ENCODE measurements at places on chromosomes 4 and X.
A peak's percentile ranks its signal among the peaks of the same experiment; 100 is the strongest.

DNA sequence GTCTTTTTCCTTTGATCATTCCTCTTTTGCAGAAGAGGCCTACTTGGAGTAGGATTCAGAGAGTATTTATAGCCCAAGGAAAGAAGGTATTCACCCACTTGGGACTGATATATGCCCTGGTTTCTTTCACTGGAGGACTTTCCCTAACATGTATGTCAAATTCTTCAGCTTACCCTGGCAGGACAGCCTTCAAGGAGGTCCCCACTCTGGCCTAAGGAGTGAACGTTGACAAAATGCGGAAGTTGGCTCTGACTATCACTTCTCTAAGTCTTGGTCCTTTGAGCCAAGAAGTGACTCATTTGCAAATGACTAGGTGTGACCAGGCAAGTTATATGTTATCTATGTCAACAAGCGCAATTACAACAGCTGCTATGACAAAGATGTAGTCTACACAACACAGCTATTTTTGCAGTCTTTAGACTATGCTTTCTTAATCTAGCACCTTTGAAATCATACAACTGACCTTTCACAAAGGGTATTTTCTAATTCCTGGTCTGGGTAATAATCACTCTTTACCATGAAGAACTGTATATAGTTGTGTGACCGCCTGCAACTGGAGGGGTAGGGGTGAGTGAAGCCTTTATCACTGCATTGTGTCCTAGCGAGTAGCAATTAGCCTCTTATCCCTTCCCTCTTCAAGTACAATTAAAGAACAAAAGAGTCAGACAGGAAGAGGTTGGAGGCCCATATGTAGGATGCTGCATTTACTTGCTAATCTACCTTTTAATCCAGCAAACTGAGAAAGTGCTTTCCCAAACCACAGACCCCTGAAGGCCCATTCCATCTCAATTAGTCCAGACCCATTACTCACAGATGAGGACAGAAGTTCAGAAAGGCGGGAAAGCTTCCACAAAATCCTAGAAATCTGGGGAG lies 50.1 kb downstream of the RASGEF1B start:
- DNase-seq = no peak

DNA sequence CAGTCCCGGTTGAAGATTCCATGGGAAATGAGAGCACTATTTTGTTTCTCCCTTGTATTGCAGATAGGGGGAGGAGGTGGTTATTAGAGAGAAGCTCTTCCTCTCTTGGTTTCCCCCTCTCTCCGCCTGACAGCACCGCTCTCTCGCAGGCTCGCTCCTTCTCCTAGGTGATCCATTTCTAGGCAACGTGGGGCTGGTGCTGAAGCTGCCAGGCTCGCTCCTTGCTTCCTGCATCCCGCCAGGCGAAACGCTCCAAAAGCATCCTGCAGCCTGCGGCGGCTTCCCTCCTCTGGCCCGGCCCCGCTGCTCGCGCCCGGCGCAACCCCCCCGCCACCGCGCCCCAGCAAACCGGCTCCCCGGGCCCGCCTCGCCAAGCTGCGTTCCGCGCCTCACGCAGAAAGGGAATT lies at the start of gene GRID2:
Gene GRID2 (plus strand): TSS at position 346 of the 407 bp plus-strand sequence.
- DNase-seq = no peak

DNA sequence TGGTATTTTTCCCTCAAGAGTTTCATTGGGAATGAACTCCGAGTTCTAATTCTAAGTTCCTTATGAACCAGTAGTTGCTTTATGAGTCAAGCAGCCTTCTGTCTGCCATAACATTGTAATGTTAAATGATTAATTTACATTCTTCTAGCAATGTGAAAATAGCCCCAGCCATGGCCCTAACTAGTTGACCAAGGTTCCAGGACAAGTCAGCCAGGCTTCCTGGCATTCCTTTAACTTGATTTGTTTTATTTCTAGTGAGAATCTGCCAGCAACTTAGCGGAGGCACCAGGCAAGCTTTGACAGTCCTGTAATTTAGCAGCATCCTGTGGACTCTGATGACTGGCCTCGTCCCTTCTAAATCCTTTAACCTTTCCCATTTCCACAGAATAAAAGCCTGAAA lies 69.0 kb downstream of the GLRA2 start:
- peak; percentile 1 for DNase-seq

DNA sequence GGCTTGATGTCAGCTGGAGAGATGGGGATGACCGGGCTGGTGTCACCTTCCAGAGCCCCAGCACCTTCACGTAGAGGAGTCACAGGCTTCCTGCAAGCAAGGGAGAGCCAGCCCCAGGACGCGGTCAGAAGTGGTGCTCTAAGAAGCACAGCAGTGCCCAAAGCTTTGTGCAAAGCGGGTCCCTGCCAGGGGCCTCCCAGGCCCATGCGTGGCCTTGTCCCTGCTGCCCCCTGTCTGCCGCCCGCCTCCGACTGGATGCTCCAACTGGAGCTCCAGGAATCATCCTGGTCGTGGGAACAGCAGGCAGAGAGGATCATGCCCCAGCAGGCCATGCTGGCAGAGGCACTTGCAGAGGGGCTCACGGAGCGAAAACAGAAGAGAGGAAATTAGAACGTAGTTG lies 40.1 kb upstream of the LRPAP1 start:
- DNase-seq = no peak

DNA sequence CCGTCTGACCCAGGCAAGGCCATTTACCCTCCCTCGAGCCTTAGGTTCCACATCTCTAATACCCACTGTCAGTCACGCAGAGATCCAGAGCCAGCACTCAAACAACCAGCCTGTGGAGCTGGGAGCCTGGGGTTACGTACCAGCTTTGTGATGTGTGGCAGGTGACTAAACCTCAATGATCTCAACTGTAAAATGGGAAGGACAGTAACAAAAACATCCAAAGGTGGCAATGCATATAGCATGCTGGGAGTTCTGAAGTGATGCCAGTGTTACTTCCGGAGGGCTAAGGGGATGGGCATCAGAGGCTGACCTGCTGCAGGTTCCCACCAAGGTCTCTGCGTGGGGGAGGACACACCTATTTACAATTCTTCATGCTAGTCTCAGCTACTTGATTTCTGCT lies 6.0 kb downstream of the GRPEL1 start:
- DNase-seq = no peak

GRCh38 chr4:147950261-147950660 lies 218.4 kb downstream of the ARHGAP10 start:
- DNase-seq = no peak

DNA sequence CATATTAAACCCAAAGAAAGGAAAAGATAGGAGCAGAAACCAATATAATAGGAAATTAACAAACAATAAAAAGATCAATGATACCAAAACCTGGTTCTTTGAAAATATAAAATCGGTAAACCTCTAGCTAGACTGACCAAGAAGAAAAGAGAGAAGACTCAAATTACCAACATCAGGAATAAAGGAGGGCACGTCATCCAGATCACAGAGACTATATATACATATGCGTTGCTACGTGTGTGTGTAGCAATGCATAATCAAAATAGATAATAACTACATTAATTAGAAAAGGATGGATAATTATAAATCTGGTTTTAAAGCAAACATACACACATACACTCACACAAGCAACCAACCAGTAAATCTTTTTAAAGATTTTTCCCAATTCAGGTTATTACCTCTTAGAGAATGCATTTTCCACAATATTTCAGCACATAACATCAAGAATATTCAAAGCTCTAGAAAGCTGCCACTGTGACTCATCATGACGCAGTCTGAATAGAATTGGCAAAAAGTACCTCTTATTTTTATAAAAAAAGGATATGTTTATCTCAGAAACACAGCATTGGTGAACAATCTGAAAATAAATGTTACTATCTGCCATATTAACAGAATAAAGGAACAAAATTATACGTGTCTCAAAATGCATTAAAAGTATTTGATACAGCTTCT lies 41.4 kb upstream of the USP9X start:
- no peak for DNase-seq

DNA sequence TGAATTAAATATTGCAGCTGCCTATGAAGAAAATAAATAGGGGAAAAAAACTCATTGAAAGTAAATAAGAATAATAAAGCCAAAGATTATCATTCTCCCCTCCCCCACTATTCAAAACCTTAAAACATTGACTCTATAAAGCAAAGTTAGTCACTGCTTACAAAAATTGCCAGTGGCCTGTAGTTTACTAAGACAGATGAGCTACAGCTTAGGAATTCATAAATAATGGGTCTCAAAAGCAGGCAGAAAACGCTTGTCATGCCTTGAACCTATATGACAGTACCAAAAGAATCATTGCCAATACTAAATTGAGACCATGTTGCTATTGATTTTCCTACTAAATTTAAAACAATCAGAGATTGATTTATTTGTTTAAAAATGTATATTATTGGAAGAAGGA lies 78.9 kb downstream of the SLC10A7 start:
- DNase-seq = no peak

- no peak for DNase-seq
These were observed 27.4 kb downstream of the LEF1 start for GRCh38 chr4:108141213-108141950.

- DNase-seq = no peak
These were observed 4.9 kb upstream of the CTBP1 start for GRCh38 chr4:1253831-1254230.

- DNase-seq = no peak
These were observed 176.9 kb downstream of the SLIT2 start for GRCh38 chr4:20428436-20429160.

GRCh38 chrX:111131572-111131971 lies 35.6 kb downstream of the PAK3 start:
- DNase-seq = no peak

GRCh38 chr4:178917756-178918155 lies 1475.5 kb upstream of the AGA start:
- DNase-seq = peak; percentile 25

GRCh38 chrX:154728431-154729190 lies 22.3 kb downstream of the GAB3 start:
- DNase-seq = no peak

GRCh38 chr4:173264684-173265185 lies 69.4 kb downstream of the HMGB2 start:
- no peak for DNase-seq

GRCh38 chr4:83074086-83074704 lies 39.2 kb downstream of the COPS4 start:
- peak; percentile 60 for DNase-seq

- DNase-seq = no peak
These were observed 13.4 kb upstream of the CHRNA9 start for GRCh38 chr4:40321574-40322275.

DNA sequence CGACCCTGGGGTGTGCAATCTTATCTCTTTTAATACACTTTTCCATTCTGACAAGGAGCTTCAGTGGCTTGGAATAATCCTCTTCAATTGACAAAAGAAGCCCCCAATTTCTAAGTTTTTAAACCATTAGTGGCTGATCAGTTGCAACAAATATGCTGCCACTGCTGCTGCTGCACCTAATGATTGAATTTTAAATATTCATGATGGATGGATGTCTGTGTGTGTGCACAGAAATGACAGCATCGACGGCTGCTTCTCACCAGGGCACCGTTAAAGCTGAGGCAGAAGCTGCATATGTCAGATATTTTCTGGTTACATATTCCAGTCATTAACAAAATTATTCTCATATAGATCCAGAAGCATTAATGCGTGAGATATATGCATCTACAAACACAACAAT lies 182.4 kb downstream of the MGST2 start:
- DNase-seq = no peak

- no peak for DNase-seq
These were observed 35.9 kb downstream of the MAGEA1 start for GRCh38 chrX:153214934-153215333.

DNA sequence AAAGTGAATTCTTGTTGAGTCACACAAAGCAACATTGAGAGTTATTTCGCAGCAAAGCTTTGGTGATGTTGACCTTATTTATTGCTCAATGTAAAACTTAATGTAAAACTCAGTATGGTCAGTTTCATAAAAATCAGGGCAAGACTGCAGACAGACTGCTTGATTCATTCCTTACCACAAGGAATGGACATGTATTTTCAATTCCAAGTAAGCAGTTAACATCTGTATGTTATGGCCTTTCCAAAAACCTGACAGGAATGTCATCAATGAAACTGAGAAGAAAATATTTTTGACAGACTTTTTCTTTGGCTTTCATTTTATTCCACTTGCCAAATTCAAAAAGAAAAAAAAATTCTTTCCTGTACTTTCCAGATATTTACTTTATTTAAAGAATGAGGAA lies 488.3 kb downstream of the ANKRD50 start:
- DNase-seq = no peak

- no peak for DNase-seq
These were observed 499.5 kb downstream of the ANKRD50 start for GRCh38 chr4:124212815-124213630.

All from iPS DF 6.9 (cell line).